ENCODE measurements at places on chromosomes 4 and X.

DNA sequence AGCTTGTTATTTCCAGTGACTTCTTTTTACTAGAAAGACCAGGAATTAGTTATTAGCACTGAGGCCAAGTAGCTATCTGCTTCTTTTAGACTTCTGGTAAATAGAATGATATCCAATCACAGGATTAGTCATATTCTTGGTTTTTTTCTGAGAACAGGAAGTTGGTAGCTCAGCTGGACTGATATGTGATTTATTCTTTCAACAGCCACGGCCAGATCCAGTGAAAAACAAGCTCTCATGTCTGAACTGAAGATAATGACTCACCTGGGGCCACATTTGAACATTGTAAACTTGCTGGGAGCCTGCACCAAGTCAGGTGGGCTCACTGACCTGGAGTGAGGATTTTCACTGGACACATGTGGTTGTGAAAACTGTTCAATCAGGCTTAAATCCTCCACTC is 48.6 kb downstream of the PDGFRA start:
- DNase-seq, result peak; percentile 91

- peak; percentile 70 for DNase-seq
Observed at GRCh38 chr4:146051728-146052391, 113.2 kb upstream of the ZNF827 start.

DNA sequence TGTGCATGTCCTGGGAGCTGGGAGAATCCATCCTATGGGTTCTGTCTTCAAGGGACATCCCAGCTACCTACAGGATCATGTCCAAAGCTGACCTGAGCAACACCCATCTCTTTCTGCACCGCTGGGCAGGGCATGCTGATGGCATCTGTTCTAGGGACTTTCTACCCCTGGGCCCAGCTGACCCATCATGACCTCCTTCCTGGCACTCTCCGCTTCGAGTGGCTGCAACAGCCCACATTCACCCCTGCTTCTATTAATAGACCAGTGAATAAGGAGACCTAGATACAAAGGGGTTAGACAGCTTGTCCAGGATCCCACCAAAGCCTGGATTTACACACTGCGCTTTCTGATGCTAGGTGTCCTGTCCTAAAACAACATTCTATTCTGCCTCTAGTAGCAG is 44.6 kb upstream of the GPR173 start:
- no peak for DNase-seq

GRCh38 chrX:35040871-35041270 is 98.3 kb downstream of the FAM47B start:
- peak; percentile 5 for DNase-seq

- peak; percentile 53 for DNase-seq
Observed at GRCh38 chr4:7988437-7988836, 48.8 kb upstream of the AFAP1 start.
